ENCODE measurements at places on chromosomes 6 and 20. TPM values are rescaled to one million over a fixed set of nuclear protein-coding genes. Genes with fewer than 3 reads are reported as not detected.

DNA sequence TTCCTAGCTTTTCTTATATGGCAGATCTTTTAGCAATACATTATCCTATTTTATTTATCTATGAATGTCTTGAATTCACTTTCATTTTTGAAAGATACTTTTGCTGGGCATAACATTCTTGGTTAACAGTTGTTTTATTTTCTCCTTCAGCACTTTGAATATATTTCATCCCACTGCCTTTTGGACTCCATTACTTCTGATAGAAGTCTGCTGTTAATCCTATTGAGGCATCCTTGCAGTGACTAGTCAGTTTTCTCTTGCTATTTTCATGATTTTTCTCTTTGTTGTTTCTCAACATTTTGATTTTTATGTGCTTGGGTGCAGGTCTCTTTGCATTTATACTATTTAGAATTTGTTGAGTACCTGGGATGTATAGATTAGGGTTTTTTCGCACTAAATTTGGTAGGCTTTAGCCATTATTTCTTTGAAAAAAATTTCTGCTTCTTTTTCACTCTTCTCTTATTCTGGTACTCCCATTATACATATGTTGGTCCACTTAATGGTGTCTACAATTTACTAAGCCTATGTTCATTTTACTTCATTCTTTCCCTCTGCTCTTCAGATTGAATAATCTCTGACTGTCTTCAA is 53.2 kb downstream of the PHACTR3 start:
- no peak for DNase-seq

The SLA2 gene
- polyA plus RNA-seq = 0.32 TPM

DNA sequence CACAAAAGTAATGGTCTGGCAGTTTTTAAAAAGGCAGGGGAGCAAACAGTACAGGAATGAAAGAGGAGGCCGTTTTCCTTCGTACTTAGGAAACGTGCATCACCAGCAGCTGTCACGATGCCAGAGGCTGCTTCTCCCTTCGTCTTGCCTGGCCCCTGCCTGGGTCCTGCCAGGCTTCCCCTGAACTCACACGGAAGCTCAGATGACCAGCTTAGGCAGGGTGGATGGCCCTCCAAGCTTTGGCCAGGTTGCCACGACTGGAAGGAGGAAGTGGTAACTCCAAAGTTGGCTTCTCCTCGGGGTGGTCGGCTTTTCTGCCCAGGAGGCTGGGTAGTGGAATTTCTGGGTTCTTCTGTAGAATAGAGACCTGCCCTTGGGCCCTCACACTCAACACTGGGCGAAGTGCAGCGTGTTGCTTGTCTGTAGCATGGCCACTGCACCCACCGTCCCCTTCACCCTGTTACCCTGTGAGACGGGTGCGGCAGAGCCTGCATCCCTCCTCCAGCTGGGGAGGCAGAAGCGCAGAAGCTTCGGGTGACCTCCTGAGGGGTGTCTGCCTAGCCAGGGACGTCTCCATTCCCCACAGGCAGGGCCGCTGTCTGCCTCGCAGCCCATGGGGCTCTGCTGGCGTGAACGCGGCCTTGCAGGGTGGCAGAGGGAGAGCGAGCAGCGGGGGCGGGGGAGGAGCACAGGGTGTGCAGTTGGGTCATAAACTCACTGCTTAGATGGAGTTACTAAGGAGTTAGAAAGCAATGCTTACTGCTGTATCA is 18.4 kb upstream of the RBM38 start:
- no peak for DNase-seq

DNA sequence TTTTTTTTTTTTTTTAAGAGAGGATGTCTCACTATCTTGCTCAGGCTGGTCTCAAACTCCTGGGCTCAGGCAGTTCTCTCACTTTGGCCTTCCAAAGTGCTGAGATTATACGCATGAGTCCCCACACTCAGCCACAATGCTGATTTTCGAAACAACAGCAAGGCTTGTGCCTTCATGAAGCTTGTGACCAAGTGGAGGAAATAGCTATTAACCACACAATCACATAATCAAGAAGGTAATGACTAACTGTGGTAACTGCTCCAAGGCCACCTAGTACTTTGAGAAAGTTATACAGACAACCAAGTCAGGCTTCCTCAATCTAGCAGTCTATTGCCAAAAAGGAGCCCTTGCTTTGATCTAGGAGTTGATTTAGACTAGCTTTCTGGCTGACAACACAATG is 46.3 kb downstream of the SOD2 start:
- DNase-seq = no peak

DNA sequence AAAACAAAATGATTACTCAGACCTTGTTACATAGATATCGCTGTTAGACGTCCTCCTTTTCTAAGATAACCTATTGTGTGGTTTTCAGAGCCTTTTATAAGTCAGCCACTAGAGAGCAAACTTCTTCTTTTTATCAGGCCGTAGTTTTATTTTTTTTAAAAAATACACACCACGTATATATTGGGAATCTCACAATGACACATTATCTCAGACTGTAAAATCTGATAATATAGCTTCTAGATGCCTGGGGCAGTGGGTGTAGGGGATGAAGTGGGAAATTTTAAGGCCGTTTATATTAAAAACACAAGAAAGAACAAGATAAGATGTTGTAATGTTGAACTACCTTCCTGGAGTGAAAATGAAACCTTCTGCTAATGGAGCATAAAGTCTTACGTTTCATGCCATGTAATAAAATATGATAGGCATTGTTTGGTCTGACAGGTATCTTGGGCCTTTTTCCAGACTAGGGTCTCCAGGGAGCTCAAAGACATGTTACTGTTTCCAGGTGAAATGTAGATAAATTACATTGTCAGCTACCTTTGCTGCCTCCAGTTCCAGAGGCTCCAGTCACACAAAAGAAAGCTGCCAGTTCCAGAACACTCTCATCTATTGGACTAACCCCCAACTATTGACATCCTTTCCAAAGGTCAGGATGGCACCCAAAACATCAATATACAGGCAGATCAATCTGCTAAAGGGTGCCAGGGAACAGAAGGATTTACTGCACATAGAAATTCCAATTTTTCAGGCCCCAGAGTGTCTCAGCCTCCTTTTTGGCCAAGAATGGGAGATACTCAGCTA is 130.2 kb upstream of the AKIRIN2 start:
- no peak for DNase-seq

The EPB41L2 gene
- 190 TPM for polyA plus RNA-seq

DNA sequence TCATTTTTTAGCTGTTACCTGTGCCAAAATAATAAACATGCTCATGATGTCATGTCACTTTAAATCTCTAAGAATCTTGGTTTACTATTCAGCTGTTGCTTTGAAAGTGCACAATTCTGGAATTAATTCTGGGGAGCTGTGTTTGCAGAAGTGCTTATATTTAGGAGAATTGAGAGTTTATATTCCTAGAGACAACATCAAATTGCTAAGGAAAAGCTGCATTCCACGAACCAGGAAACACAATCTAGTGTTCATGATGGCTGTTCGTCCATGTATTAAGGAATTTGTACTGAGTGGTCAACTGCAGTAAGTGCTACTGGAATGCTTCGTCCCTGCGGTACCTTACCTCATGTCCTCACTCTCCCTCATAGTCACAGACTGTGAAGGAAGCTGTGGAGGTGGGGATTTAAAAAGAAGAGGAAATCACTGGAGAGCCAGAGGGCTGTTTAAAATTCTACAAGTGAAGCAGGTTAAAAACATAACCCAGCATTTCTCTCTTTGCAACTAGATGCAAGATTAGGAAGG is 161.0 kb downstream of the TRMT11 start:
- DNase-seq = no peak

- DNase-seq = no peak
Observed at GRCh38 chr6:89323511-89323971, 8.4 kb upstream of the GABRR2 start.

GRCh38 chr6:155444120-155444917 is 11.3 kb downstream of the NOX3 start:
- DNase-seq = no peak

- DNase-seq = no peak
Observed at GRCh38 chr6:36171573-36171972, 25.0 kb upstream of the BRPF3 start.

The TMEM244 gene
- 0.27 TPM for polyA plus RNA-seq

GRCh38 chr20:8997701-8998117 is 71.2 kb upstream of the PLCB4 start:
- no peak for DNase-seq

The CSNK2B gene
- polyA plus RNA-seq = 125 TPM

The MRPL14 gene
- 34.2 TPM for polyA plus RNA-seq

The PHACTR1 gene
- 7.0 TPM for polyA plus RNA-seq

GRCh38 chr20:63877755-63878470 is 12.8 kb downstream of the TPD52L2 start:
- no peak for DNase-seq

GRCh38 chr6:31383149-31383548 is 20.2 kb upstream of the MICA start:
- no peak for DNase-seq

- no peak for DNase-seq
Observed at GRCh38 chr6:131741688-131742393, 31.0 kb upstream of the CTAGE9 start.

The ACSS2 gene
- 61.0 TPM for polyA plus RNA-seq

The DNMT3B gene
- polyA plus RNA-seq = 3.7 TPM

DNA sequence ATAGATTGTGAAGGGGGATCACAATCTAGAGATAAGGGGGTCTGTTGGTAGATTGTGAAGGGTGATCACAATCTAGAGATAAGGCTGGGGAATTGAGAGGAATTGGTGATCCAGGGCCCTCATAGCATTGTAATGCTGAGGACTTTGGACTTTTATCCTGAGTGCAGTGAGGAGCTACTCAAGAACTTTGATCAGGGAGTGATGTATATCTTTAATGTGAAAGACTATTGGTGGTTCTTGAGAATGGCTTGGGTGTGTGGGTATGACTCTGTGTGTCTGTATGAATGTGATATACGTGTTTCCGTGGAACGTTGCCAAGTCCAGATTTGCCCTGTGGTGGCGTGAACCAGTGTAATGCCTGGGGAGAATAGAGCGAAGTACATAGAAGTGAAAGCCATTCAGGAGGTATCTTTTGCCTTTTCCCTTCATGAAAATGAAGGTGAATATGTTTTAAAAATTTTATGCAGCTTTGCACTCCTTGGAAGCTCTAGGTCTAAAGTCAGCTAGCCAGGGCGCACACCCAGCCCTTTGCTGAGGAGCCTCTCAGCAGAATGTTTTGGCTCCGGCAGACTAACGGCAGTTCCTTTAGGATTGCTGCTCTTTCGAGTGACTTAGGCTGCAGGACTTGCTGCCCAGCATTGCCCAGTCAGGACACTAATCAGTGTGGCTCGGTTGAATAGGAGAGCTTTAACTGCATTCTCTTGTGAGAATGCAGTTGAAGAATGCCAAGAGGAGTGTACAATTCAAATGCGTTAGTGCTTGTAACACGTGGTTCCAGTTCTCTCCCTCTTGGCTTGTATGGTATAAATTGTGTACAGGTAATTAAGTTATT is 3.5 kb downstream of the ZFAND3 start:
- DNase-seq = no peak

GRCh38 chr20:61399433-61399832 is 147.4 kb downstream of the CDH4 start:
- no peak for DNase-seq

The NPEPL1 gene
- polyA plus RNA-seq = 42.3 TPM

DNA sequence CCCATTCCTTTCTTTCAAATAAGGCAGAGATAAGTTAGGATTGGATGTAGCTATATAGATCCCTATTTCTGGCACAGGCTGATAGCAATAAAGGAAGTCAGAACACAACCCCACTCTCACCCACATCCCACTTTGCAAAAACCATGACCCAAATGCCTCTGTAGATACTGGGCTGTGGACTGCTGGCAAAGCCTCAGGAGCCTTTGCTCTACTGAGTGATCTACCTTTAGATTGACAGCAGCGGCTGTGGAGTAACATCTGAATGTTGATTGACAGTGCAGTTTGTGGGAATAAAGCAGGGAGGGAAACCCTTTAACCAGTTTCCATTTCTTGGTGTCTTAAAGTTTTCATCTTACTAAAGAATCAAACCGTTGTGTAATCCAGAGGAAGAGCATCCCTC is 6.7 kb upstream of the TMEM30A start:
- DNase-seq = no peak

GRCh38 chr20:33655164-33655563 is 7.0 kb upstream of the C20orf144 start:
- DNase-seq = no peak

GRCh38 chr6:72976484-72976883 is 248.8 kb downstream of the KHDC1L start:
- DNase-seq = no peak

DNA sequence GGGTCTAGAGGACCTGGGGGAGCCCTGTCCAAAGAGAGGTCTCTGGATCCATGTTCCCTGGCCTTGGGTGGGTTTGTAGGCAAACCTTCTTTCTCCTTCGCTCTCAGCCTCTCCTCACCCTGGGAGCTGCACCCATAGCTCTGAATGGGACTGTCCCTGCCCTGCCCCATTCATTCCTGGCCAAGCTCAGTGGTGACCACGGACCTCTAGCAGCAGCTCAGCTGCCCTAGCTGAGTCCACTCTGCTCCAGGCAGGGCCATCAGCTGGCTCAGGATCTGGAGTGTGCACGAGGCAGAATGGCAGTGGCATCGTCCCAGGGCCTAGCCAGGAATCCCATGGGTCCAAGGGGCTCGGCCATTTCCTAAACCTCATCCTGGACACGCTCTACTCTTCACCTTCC is 5.3 kb downstream of the ULBP3 start:
- no peak for DNase-seq

GRCh38 chr6:100230115-100230952 is 234.4 kb downstream of the SIM1 start:
- DNase-seq = no peak

The PRL gene
- 0.76 TPM for polyA plus RNA-seq

GRCh38 chr6:4574007-4574406 is 202.2 kb upstream of the CDYL start:
- peak; percentile 16 for DNase-seq

The STMND1 gene
- polyA plus RNA-seq = 0.34 TPM

DNA sequence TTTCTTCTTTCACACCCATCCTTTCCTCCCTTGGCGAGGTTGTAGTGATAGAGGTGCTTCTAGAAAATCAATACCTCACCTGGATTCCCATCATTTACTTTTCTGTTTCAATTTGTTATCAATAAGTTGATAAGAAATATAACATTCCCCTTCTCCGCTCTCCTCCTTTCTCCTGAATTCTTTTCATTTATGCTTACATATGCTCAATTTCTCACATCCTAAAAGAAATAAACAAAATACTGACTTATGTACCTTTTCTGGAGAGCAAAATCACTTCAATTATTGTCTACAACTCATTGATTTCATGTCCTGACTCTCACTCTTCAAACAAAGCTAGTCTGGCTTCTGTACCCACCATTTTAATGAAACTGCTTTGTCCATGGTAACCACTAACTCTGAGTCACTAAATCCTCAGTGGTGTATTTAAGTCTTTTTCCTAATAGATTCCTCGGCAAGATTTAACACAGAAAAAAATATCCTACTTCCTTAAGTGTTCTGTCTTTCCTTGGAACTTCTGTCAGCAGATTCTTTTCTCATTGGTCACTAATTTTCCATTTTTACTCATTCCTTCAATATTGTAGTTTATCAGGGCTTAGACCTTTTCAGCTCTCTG is 289.6 kb downstream of the RFPL4B start:
- no peak for DNase-seq
